Forelimb muscle (tissue), 1 donor: ENCODE measurements at places on chromosomes 12 and 14.

GRCh38 chr12:50633955-50634354 lies 129.2 kb downstream of the DIP2B start:
- no peak for DNase-seq

GRCh38 chr14:96509457-96510090 lies 7.4 kb downstream of the PAPOLA start:
- DNase-seq: no peak

DNA sequence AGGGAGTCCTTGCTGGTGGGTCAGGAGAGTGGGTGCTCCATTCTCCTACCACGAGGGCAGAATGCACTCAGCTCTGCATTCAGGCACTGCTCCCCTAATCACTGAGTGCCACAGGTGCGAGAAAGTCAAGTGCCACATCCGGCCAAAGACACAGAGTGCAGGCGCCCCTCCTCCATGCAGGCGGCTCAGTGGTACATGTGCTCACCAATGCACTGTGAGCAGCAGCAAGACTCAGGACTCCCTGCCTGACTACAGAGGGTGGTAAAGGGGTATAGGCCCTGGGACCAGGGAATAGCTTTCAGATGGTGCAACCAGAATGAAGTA lies 32.9 kb downstream of the ZFYVE21 start:
- DNase-seq: no peak

GRCh38 chr14:56061051-56061450 lies 57.2 kb upstream of the PELI2 start:
- no peak for DNase-seq

DNA sequence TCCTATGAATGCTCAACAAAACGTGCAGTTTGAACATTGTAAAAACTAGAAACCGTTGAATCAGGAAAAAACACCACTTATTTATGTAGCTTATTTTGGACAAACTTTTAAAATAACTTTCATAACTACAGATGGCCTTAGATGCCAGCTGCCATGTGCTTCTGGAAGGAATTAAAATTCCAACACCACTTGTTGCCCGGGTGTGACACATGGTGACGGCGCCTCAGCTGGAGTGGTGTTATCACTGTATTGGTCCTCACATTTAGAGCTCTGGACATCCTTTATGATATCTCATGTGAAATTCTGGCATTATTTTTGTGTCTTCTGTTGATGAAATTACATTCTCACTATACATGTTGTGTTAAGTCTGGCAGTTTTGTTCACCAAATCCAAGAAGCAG lies 211.0 kb downstream of the IPO8 start:
- no peak for DNase-seq

- no peak for DNase-seq
These were observed 37.1 kb upstream of the LTBP2 start for GRCh38 chr14:74649167-74649566.

DNA sequence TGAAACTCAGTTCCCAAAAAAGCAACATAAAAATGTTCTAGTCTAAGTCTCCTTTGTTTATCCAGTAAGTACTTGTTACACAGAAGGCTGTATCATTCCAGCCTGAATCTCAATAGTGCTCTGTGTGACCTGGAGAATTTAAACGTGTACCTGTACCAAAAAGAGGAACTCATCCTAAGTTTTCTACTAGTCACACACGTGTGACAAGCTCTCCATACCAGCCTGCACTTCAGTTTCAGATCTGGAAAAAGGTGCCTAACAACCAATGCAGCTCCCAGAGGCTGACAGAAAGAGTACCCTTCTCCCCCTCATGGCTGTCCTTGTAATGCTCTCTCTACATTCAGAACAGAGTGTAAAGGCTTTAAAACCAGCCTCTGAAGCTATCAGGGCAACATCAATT lies 27.4 kb downstream of the PPM1H start:
- DNase-seq: no peak

DNA sequence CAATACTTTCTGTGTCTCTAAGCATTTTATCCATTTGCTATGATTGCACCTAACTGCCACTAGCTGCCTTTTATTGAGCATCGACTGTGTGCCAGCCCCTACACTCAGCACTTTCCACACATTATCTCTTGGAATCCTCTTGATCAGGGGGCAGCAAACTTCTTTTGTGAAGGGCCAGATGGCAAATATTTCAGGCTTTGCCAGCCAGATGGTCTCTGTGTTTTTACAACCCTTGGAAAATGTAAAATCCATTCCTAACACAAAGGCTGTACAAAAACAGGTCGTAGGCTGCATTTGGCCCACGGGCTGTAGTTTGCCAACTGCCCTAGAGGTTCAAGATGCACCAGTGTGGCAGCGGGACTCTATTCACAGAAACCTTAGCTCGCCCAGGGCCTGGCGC lies 19.5 kb downstream of the FOXN4 start:
- no peak for DNase-seq

DNA sequence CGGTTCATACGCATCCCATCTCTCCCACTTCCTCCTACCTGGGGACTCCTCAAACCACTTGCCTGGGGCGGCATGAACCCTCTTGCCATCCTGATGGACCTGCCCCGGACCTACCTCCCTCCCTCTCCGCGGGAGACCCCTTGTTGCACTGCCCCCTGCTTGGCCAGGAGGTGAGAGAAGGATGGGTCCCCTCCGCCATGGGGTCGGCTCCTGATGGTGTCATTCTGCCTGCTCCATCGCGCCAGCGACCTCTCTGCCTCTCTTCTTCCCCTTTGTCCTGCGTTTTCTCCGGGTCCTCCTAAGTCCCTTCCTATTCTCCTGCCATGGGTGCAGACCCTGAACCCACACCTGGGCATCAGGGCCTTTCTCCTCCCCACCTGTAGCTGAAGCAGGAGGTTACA lies 3.6 kb downstream of the WNT1 start:
- DNase-seq: no peak

DNA sequence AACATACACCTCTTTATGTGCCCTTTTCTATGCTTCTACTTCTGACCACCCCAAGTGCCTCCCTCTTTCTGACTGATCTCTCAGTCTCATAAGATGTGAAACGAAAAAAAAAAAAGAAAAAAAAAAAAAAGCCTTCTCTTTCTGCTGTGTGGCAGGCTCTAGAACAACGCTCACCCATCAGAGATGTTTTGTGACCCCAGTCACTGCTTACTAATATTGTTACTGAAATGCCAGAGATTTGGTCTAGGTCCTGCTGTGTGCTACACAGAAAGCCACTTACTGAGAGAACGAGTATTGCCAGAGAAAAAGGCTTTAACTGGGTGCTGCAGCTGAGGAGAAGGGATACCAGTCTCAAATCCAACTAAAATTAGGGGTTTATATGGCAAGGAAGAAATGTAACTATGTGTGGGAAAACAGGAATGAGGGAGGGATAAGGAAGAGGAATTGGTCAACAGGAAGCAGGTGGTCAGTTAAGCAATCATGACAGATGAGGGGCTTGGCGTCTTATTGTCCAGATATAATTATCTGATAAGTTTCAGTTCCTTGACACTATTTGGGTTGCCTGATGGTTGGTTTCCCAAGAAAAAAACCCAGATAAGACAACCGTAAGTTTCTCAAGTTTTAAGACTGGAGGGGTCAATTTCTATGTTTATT lies 149.0 kb downstream of the NAV3 start:
- DNase-seq: no peak

DNA sequence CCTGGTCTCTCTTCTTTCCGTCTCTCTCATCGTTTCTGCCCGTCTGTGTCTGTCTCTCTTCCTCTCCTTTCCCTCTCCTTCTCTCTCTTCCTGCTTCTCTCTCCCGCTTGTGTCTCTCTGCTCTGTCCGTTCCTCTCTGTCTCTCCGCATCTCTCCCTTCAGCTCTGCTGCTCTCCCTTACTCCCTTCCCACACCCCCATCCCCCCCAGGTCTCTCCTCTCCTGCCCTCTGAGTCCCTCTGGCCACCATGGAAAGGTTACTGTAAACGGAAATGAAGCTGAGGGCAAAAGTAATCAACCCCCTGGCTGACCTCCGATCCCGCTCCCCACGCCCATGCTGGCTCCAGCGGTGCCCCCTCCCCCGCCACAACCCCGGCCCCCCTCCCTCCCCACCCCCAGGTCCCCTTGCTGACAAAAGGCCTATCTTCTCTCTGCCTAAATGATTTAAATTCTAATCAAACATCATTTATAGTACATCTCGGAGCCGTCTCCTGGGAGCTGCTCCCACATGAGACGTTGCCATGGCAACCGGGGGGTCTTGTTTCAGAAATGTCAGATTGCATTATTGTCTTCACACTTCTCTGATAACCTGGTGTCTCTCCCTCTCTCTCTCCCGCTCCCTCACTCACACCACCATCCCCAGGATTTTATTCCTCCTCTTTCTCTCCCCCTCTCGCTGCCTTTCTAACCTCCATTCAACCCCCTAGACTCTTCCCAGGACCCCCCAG lies 203.8 kb downstream of the RBM19 start:
- DNase-seq: no peak

DNA sequence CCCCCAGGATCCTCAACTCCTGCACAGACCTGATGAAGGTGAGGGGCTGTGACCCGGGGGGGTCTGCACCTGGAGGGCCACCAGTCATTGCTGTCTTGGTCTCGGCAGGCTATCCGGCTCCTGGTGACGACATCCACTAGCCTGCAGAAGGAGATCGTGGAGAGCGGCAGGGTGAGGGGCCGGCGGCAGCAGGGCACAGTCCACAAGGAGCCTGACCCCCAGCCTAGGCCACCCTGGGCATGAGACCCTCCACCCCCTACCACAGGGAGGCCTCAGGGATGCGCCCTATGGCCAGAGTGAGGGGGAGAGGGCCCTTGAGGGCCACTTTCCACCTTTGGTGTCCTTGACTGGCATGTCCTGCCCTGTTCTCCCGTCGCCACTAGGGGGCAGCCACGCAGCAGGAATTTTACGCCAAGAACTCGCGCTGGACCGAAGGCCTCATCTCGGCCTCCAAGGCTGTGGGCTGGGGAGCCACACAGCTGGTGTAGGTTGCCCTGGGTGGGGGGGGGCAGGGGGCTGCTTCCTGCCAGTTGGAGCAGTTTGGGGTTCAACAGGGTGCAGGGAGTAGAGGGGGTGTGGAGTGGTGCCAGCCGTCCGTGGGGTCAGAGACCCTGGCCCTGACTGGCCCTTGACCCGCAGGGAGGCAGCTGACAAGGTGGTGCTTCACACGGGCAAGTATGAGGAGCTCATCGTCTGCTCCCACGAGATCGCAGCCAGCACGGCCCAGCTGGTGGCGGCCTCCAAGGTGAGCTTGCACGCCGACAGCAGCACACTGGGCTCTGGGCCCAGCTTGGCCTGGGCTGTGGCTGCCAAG lies 25.0 kb downstream of the HIP1R start:
- DNase-seq: no peak
